ENCODE measurements at places on chromosomes 5 and 9. TPM values are rescaled to one million over a fixed set of nuclear protein-coding genes. Genes with fewer than 3 reads are reported as not detected.

GRCh38 chr9:3181049-3181953 is 337.4 kb upstream of the PUM3 start:
- peak; percentile 26 for DNase-seq

DNA sequence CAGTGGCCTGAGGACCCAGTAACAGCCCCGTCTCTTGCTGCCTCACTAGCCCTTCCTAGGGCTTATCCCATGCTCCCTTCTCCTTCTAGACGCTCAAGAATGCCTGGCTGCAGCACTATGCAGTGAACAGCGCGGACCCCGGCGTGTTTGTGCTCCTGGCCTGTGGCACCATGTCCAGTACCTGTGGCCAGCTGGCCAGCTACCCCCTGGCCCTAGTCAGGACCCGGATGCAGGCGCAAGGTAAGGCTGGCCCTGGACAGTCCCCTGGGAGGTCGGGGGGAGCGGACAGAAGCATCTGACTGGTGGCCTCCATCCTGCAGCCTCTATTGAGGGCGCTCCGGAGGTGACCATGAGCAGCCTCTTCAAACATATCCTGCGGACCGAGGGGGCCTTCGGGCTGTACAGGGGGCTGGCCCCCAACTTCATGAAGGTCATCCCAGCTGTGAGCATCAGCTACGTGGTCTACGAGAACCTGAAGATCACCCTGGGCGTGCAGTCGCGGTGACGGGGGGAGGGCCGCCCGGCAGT is 20.5 kb downstream of the PTGES2 start:
- DNase-seq, result no peak

DNA sequence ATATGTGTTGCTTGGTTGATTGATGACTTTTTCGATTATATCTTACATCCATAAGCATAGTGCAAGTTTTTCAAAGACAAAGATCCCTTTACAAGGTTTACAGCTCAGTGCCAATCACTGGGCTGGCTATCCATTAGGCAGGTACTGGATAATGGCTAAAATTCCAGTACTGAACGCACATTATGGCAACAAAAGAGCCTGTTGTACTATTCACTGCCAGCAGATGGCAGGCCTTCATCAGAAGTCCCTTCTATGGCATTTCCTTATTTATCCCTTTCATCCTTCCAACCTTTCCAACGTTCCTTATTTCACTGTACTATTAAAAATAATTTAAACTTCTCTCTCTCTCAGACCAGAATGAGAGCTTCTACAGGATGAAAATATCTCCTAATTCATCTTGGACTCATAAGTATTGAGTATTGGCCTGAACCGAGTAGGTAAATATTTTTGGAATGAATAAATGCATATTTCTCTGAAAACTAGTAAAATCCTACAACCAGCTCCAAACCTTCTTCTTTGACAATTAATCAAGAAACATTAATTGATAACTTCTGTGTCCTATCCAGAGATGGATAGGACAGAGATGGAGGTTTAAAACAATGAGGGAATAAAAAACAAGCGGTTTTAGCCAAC is 6.7 kb upstream of the WNT8A start:
- DNase-seq, result peak; percentile 58

- DNase-seq, result no peak
Measured at GRCh38 chr9:121295662-121296191, 27.8 kb downstream of the GSN start.

DNA sequence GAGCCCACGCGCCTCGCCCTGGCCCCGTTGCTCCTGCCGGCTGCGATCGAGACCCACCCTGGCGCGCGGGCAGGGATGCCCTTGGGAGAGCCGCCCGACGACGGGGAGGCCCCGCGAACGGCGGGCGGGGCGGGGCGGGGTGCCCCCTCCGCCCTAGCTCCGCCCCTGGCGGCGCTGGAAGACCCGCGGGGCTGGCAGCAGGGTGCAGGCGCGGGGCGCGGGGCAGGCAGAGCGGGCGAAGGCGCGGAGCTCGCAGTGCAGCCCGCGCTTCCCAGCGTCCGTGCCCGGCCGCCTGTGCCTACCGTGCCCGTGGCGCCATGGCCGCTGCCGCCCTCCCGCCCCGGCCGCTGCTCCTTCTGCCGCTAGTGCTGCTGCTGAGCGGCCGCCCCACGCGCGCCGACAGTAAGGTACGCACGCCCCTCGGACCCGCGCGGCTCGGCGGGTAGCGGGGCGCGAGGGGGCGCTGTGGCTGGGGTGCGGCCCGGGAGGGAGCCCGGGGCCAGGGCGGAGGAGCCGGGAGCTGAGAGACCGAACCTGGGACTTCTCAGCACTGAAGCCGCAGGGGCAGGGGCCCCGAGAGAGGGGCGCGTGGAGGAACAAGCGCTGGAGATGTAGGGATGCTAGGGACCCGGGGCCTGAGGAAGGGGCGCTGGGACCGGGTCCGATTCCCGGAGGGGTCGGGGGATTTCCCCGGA is at the start of gene OLFML2A:
TSS of gene OLFML2A (plus strand) at position 180 of the 695 bp plus-strand sequence. CDS start at position 318, 138 bp downstream.
- DNase-seq, result no peak

- DNase-seq, result no peak
Measured at GRCh38 chr9:1101846-1102641, 51.9 kb downstream of the DMRT2 start.

- DNase-seq, result no peak
Measured at GRCh38 chr9:109319626-109320241, 1.1 kb downstream of the EPB41L4B start.

GRCh38 chr5:140365941-140366340 is 5.9 kb downstream of the SLC4A9 start:
- DNase-seq, result no peak

DNA sequence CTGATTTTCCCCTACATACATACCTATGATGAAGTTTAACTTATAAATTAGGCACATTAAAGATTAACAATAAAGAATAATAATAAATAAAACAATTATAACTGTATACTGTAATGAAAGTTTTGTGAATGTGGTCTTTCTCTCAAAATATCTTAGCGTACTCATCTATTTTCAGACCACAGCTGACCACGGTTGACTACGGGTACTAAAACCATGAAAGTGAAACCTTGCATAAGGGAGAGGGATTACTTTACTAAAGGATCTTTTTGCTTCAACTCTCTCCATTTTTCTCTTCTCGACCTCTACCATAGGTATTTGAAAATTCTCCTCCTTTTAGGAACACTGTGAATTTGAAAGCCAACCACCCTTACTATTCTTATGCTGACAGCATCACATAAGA is 475.5 kb downstream of the CETN3 start:
- no peak for DNase-seq

DNA sequence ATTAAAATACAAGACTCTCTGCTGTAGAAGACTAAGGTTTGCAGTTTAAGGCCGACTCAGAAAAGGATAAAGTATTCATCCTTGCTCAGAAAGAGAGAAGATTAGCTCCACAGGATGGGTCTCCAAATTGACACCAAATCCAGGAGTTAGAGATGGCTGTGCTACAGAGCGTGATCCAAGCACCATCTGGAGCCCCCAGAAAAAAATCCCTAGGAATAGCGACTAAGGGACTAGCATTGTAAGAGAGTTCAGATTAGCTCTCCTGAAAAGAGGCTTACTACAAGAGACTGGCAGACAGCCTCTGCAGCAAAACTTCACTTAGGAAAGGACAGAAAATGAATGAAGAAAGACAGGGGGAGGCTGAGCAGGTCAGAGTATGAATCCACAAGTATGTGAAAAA is 3.7 kb downstream of the SIL1 start:
- DNase-seq, result no peak

DNA sequence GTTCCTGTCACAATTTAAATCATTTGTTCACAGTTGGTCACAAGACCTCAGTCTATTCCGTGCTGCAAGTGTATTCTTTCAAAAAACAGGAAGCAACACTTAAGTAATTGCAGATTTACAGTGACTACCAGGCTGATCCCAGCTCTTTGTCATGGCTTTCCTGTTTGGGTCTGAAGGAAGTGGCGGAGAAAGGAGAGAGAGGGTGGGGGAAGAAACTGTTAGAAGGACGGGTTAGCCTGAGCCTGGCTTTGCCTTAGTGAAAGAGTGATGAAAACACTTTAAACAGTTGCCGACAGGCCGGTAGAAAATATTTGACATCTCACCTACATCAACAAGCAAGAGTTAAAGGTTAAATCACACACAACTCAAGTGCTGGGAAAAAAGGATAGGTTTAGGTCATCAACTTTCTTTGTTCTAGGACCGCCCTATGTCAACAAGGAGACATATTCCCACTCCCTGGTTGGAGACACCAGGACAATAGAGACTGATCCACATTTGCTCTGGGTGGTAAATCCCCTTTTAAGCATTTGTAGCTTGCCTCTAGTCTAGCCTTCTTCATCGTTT is 102.2 kb upstream of the DAB2 start:
- no peak for DNase-seq

DNA sequence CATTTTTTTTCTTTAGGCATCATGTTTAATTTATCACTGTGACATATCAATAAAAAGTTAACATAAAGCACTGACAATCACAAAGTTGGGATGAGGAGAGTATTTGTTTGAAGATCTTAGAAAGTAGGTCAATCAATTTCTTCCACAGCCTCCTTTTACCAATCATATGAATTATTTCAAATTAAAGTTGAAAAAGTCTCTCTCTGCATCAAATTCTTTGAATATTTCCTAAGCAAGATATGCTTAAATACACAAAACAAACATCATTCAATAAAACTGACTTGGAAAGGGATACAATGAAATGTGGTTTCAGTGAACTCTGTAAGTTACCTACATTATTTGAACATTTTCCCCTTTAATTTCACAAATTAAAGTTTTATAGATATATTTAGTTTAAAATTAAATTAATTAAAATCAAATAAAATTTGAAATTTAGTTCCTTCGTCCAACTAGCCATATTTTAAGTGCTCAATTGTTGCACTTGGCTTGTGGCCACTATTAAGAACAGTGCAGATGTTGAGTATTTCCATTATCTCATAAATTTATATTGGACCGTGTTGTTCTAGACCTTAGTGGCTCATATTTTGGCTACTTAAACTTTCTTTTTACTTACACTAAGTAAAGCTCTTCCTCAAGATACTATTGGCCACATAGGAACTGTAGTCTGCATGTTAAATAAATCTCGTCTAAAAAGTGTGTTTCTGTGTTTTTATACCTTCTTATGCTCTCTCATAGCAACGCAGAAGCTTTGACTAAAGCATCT is 949.7 kb upstream of the NUDT12 start:
- no peak for DNase-seq

DNA sequence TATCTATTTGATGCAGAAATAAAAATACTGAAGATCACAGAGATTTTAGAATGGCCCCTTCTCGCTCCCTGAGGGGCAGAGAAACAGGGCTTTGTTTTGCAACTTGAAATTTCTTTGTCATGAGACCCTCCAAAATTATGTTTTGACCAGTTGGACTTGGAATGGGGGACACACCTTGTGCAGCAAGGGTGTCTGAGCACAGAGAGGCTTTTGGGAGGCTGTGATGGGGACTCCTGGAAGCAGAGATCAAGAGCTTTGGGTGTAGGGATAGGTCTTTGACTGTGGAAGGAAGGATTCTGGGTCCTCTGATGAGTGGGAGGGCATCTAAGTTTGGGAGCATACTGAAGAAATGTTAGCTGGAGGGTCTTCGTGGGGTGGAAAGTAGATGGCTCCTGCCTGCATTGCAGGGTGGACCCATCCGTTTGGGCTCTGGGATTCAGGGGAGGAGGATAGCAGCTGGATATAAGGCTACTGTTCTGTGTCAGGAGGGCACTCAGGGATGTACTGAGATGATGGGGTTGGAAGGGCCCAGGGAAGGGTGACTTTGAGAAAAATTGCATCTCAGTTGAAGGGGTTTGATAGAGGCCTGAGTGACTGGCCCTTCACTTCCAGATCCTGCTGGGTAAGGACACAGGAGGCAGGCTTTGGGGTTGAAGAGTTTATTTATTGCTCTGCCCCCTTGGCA is 1.8 kb upstream of the MYORG start:
- DNase-seq, result no peak

DNA sequence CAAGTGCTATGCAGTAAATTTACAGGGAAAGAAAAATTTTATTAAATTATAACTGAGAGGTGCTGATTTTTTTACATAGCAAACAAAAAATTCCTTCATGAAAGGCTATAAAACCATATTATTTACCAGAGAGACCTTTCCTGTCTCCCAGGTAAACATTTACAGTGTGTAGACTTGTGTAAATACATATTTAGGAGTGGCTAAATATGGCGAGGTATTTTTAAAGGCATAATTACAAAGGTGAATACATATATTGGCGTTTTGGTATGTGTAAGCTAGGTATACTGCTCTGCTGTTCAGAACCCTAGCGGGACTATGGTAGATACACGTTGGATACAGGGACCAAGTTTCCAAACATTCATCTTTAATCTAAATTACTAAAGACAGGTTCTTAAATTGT is 170.6 kb upstream of the MEF2C start:
- no peak for DNase-seq

GRCh38 chr5:77851176-77852067 is 75.3 kb upstream of the TBCA start:
- no peak for DNase-seq

The PTBP3 gene
- polyA plus RNA-seq, result 42.0 TPM

The PCDHGC4 gene
- not detected for polyA plus RNA-seq

The KCNN2 gene
- polyA plus RNA-seq, result not detected

The HACD4 gene
- not detected for polyA plus RNA-seq

The MAMDC2 gene
- not detected for polyA plus RNA-seq

The DMRT1 gene
- not detected for polyA plus RNA-seq

The CLIC3 gene
- not detected for polyA plus RNA-seq

The FOXD4 gene
- 0.81 TPM for polyA plus RNA-seq

The TMEM252 gene
- not detected for polyA plus RNA-seq

The ECM2 gene
- not detected for polyA plus RNA-seq

The CD14 gene
- 0.32 TPM for polyA plus RNA-seq

The SELENOP gene
- 5.6 TPM for polyA plus RNA-seq

The CDX1 gene
- polyA plus RNA-seq, result not detected

Measured in K562 (cell line).